ENCODE measurements at places on chromosomes 1 and 21.

- DNase-seq, result no peak
These were observed 16.1 kb downstream of the USP1 start for GRCh38 chr1:62452951-62453350.

DNA sequence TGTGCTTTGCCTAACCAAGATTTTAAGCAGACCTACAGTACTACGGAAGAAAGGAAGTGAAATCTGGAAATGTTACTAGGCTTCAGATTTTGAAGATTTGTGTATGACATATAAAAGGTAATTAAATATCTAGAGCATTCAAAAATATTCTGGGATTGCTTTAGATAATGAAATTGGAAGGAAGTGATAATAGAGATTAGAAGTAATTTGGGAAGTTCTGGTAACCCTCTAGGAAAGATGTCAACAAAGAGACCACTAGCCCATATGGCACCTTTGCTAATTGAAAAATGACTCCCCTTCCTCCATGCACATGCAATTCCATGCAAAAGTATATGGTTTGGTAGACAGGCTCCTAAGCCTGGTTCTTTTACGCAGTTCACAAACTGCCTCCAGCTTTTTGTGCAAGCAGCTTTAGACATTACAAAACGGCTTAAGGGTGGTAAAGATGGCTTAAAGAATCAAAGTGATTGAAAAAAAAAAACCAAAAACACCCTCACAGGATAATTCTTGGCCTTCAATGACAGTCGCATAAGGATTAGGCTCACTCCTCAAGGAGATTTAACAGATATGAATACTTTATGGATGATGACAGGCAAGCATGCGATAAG lies 81.8 kb downstream of the LRRC7 start:
- no peak for DNase-seq

DNA sequence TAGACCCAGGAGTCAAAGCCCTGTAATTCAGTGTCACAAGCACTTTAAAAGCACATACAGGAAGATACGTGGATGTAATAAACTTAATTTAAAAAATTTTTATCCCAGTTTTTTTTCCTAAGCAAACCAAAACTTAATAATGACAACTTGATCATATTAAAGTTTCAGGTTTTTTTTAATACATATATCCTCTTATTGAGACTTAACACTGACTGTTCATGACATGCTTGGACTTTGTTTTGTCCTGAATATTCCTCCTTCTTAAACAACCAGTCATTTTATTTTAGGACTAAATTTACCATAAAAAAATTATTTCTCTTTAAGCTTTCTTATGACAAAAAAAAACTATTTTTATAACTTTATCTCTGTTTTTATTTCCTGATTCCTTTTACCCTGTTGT lies 64.1 kb downstream of the WDR4 start:
- DNase-seq, result no peak

DNA sequence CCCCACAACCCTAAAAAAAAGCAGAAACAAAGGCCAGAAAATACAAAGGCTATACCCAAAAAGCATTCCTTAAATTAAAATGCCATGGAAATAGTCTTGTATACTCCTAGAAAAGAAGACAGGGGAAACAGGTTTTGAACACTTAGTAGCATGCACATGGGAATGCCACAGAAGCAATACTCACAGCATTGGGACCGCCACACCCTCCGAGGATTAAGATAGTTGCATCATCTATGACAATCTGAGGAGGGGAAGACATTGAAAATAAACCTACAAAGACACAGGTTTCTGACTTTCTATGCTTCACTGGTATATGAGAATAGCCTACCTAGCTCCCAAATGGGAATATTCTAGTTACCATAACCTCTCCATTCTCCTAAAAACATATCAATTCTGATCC lies 15.9 kb upstream of the CPLANE2 start:
- no peak for DNase-seq

DNA sequence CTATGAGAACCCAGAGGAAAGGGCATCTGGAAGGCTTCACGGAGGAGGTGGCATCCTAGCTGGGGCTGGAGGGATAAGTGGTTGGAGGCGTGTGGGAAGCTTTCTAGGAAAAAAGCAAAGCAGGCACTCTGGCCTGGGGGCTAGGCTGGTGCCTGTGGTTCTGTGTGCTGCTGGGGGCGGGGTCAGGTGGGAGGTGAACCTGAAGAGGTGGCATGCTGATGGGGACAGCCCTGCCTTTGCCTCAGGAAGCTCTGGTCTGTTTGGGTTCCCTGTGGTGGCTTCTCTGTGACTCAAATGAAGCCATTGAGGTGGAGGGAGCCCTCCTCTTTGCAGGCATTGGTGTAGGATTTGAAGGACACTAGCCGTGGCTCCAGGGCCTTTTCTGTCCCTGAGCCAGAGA lies 221.6 kb upstream of the POU3F1 start:
- DNase-seq, result no peak

GRCh38 chr1:222247081-222247480 lies 300.8 kb downstream of the HHIPL2 start:
- DNase-seq, result no peak

GRCh38 chr1:244605835-244606370 lies 47.0 kb upstream of the DESI2 start:
- DNase-seq, result no peak
